ENCODE measurements at places on chromosomes 5 and 9.

DNA sequence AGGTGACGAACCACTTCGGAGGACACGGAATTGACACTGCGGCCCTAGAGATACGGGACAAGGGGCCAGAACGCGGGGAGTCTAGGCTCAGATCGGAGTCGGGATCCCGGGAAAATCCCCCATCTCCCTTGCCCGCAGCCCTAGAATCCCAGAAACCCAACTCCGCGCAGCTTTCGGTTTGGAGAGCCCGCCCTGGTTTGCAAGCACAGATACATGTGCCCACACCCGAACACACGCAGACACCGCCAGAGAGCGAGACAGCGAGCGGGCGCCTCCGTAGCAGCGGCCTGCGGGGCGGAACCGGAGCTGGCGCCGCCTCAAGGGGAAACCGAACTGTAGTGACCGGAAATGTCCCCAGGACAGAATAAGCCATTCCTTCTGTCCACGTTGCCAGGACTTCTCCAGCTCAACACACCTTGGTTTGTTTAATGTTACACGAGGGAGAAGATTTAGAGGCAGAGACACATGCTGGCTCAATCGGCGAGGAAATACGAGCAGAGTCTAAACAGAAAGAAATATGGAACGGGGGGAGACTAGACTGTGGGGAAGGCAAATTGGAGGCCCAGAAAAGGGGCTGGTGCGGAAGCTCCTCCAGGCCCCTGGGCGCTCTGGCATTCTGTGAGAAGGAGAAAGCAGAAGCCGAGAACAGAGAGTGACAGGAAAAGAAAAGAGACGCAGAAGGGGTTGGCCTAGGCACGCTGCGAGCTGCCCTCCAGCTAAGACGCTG lies 2.9 kb upstream of the PAX5 start:
- no peak for DNase-seq

- no peak for DNase-seq
Measured at GRCh38 chr5:14156290-14156649, 13.1 kb downstream of the TRIO start.

DNA sequence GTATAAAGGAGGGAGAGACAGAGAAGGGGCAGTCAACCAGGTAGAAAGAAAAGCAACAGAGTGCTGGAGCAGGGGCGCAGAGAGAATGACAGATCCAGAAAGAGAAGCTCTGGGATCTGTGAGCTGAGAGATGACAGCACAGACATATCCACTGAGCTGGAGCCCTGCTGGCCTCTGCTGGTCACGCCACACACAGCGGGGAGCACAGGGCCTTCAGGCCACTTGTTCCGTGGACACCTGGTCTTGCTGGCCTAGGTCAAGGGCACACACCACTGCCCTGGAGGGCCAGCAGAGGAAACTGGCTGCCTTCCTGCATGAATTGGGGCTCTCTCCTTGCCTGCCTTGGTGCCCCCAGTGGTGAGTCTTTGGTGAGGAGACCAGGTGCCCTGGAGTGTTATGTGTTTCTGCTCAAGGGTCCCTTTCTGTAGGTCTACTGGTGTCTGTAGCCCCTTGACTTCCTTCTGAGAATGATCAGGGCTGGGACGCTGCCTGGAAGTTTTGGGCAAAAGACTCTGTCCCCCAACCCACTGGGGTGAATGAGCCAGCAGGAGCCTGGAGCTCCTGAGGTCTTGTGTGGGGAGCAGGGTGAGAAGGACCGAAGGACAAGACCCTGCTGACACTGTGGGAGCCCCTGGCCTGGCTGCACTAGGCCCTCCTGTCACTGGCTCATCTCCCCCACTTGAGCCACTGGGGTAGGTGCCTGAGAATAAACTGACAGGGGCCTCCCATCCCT lies 59.2 kb upstream of the ADAMTS2 start:
- no peak for DNase-seq

- DNase-seq: no peak
Measured at GRCh38 chr9:73234008-73234360, 82.3 kb downstream of the ANXA1 start.

DNA sequence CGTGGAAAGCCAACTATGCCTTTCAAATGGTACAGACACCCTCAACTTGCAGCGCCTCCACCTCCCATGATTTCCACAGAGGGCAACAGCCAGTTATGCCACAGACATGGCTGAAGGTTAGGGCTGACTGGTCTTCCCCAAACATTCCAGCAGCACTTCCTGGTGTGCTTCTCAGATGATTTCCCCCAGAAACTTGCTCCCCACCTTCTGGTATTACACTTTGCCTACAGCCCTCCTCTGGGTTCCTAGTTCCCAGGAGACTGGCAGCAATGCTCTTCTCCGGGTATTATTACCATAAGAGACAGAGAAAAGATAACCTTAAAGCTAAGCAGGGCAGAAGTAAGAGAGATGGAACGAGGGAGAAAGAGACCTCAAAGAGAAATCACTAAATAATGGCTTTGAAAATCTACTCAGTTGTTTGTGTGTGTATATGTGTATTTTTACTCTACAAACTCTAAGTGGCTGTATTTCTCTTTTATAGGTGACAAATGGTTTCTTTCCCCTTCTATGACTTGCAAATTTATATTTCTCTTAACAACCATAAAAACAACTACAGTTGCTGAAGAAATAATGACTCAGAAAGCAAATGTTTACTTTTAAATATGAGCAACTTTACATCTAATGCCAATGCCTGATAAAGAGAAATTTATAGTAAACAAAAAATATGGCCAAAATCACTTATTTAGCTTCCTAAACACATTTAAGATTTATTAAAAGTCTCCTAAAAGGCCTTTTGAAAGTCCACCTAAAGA lies 133.8 kb downstream of the PDE4D start:
- no peak for DNase-seq

DNA sequence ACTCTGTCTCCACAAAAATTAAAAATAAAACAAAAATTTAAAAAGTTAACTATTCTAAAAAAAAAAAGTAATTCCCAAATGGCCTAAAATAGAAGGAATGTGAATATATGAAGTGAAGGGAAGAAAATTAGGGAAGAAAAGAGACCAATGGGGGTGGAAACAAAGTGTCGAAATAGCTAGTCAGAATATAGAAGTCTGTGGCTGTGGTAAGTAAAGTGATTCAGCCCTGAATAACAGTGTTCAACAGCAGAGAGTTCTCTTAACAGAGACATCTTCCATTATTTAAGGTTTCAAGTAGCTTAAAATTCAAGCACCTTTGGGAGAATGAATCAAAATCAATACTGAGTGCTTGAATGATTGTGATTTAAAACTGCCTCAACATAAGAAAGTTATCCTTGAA lies 51.7 kb downstream of the LPAR1 start:
- no peak for DNase-seq

Data from stimulated activated CD8-positive, alpha-beta memory T cell treated with anti-CD3 and anti-CD28 coated beads, Interleukin-4, amount 100 ng/mL, for 24 hours (primary cell).